ENCODE measurements at places on chromosomes 7 and 10. TPM values are rescaled to one million over a fixed set of nuclear protein-coding genes. Genes with fewer than 3 reads are reported as not detected.
A peak's percentile ranks its signal among the peaks of the same experiment; 100 is the strongest.

Gene AMPH
- 9.4 TPM for total RNA-seq

Gene CYP2E1
- total RNA-seq: 7.1 TPM

Gene HHEX
- not detected for total RNA-seq

Gene IFRD1
- 168 TPM for total RNA-seq

Gene OPN1SW
- total RNA-seq: not detected

Gene OR9A2
- total RNA-seq: not detected

Gene ZNF467
- 1.4 TPM for total RNA-seq

DNA sequence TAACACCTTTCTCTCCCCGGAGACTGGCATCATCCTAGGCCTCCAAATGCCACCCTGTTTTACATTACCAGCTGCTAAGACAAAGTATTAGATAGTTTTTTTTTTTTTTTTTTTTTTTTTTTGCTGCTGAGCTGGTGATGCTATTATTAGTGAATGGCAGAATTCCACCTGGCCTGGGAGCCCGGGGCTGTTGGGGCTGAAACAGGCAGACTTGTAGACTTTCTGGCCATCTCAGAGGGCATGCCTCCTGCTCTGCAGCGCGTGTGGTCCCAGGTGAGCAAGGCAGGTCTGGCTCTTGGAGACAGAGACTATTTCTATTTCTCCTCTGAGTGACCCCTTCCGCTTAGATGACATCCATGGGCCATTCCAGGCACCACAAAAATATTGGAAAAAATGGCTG lies 104.2 kb downstream of the EMX2 start:
- no peak overlapping the region for H3K27ac ChIP-seq
- no peak overlapping the region for H3K4me3 ChIP-seq
- DNase-seq: no peak
- H3K36me3 ChIP-seq: peaks cover 5% of the 10 kb centered on the region
- H3K4me1 ChIP-seq: peaks cover 8% of the 10 kb centered on the region

DNA sequence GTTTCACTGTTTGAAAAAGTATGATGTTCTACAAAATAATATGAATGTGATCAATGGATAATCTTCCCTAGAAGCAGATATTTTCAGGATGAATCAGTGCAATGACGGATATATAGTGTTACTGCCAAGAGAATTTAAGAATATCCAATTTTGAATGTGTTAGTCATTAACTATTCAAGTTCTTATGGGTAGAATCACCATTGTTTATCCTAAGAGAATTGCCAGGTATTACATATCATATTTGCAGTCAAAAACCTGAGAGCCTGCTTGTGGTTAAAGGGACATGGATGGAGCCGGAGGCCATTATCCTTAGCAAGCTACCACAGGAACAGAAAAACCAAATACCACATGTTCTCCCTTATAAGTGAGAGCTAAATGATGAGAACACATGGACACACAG lies 26.9 kb downstream of the AHR start:
- no peaks in the 10 kb centered on the region for H3K4me1 ChIP-seq
- no peak overlapping the region for H3K4me3 ChIP-seq
- no peaks in the 10 kb centered on the region for H3K36me3 ChIP-seq
- no peak for DNase-seq
- H3K27me3 ChIP-seq: no peaks in the 10 kb centered on the region

DNA sequence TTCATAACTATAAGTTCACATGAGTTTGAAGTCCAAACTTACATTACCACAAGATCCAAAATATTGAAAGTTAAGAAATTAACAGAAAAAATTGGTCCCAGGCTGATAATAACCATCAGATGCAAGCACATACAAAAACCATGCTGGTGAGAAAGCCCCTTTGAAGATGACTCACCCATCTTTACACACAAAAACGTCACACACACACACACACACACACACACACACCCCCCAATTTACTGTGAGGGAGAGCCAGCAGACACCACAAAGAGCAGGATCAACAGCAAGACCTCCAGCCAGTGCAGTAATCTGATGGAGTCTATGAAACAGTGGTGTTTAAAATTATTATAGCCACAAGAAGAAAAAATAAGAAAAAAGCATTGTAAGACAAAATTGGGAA lies 50.1 kb upstream of the DRGX start:
- peaks cover 15% of the 10 kb centered on the region for H3K36me3 ChIP-seq
- DNase-seq: no peak
- no peaks in the 10 kb centered on the region for H3K4me1 ChIP-seq
- H3K4me3 ChIP-seq: no peak overlapping the region

GRCh38 chr10:80131499-80131901 lies 1.0 kb upstream of the PLAC9 start:
- peaks cover 5% of the 10 kb centered on the region for H3K27me3 ChIP-seq
- peak overlapping the region; percentile 65 for H3K4me3 ChIP-seq
- no peak overlapping the region for H3K27ac ChIP-seq

DNA sequence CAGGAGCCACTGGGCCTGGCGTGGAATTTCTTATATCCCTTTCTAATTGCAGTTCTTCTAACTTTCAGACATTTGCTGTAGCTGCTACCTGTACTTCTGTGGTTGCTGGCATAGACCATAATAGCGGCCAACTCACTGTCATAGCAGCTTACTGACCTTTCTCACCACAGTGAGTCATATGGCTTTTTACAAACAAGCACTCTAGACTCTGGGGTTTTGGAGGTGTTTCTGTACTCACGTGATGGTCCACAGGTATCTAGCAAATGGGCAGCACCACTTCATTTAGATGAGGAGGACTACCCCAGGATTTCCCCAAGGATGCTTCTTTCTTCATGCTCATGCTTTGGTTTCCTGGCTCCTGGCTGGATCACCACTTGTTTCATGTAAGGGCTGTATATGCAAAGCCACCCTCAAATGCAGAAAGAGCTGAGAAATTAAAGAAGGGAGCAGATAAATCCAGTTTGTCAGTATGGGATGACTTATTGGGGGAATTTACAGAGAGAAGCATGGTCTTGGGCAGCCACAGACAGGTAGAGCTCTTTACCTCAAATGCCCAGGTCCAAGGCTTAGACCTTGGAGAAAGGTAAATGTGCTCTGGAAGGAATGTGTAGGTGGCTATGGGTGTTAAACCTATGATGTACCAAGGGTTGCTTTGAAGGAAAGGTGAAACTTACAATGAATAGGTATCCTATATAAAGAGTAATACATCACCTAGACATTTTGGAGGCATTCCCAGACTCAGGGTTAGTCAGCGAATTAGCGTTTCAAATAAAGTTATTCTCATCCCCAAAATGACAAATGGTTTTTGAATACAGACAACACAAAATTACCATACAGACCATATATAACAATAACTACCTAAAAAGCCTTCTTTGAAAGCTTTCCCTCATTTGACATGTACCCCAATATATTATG lies 15.9 kb upstream of the SLC25A16 start:
- no peaks in the 10 kb centered on the region for H3K4me1 ChIP-seq
- H3K27ac ChIP-seq: no peak overlapping the region
- no peak overlapping the region for H3K4me3 ChIP-seq
- no peaks in the 10 kb centered on the region for H3K27me3 ChIP-seq

- H3K27me3 ChIP-seq: peaks cover 11% of the 10 kb centered on the region
- DNase-seq: peak; percentile 68
- H3K27ac ChIP-seq: no peak overlapping the region
- H3K4me3 ChIP-seq: peak overlapping the region; percentile 89
- H3K36me3 ChIP-seq: no peaks in the 10 kb centered on the region
Measured at GRCh38 chr7:23469150-23469960, 936 bp downstream of the IGF2BP3 start.

GRCh38 chr7:135260930-135261721 lies 27.5 kb downstream of the STRA8 start:
- H3K36me3 ChIP-seq: peaks cover 4% of the 10 kb centered on the region
- peaks cover 2% of the 10 kb centered on the region for H3K27me3 ChIP-seq
- DNase-seq: no peak
- peak overlapping the region; percentile 58 for H3K4me3 ChIP-seq
- peak overlapping the region; percentile 62 for H3K27ac ChIP-seq

DNA sequence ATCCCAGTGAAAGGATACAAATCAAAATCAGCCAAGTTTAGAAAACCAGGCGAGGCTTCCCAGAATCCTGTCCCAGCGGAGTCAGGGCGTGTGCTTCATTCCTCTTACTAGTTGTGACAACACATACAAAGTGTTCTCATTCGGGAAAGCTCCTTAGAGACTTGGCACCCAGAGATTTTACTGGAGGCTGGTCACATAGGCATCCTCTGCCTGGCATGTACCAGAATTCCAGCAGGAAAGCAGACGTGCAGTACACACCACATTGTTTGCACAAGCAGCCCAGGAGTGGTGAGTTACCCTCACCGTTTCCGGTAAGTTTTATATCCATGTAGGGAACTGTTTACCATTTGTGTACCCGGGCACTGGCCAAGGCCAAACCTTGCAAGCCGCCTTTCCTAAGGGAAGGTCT lies 34.9 kb downstream of the MMRN2 start:
- no peak overlapping the region for H3K4me3 ChIP-seq
- no peaks in the 10 kb centered on the region for H3K4me1 ChIP-seq
- peaks cover 7% of the 10 kb centered on the region for H3K36me3 ChIP-seq
- peaks cover 1% of the 10 kb centered on the region for H3K27me3 ChIP-seq

GRCh38 chr7:73341877-73342276 lies 13.9 kb downstream of the FKBP6 start:
- H3K4me1 ChIP-seq: peaks cover 3% of the 10 kb centered on the region
- H3K27ac ChIP-seq: no peak overlapping the region
- H3K4me3 ChIP-seq: no peak overlapping the region
- no peaks in the 10 kb centered on the region for H3K36me3 ChIP-seq
- no peaks in the 10 kb centered on the region for H3K27me3 ChIP-seq

GRCh38 chr7:47277321-47277781 lies 304.6 kb downstream of the TNS3 start:
- H3K36me3 ChIP-seq: peaks cover 4% of the 10 kb centered on the region
- peaks cover 3% of the 10 kb centered on the region for H3K4me1 ChIP-seq
- H3K27me3 ChIP-seq: peaks cover 2% of the 10 kb centered on the region
- DNase-seq: no peak

DNA sequence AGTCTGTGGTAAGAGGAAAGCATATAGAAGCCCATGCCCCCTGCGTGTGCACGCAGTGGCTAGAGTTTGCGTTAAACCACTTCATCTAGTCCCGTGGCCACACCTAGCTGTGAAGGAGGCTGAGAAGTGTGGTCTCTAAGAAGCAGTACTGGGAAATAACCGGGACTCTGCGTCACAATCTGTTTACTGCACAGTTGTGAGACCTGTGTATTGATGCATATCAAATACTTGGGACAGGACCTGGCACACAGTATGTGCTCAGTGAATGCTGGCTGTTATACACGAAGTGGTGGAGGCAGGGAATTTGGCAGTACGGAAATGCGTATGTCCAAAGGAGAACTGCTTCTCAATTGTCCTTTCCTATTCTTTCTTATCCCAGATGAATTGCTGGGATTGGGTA lies 149.5 kb downstream of the ARHGAP21 start:
- H3K36me3 ChIP-seq: peaks cover 6% of the 10 kb centered on the region
- no peak overlapping the region for H3K27ac ChIP-seq
- DNase-seq: no peak
- H3K4me3 ChIP-seq: no peak overlapping the region
- H3K4me1 ChIP-seq: peaks cover 4% of the 10 kb centered on the region

DNA sequence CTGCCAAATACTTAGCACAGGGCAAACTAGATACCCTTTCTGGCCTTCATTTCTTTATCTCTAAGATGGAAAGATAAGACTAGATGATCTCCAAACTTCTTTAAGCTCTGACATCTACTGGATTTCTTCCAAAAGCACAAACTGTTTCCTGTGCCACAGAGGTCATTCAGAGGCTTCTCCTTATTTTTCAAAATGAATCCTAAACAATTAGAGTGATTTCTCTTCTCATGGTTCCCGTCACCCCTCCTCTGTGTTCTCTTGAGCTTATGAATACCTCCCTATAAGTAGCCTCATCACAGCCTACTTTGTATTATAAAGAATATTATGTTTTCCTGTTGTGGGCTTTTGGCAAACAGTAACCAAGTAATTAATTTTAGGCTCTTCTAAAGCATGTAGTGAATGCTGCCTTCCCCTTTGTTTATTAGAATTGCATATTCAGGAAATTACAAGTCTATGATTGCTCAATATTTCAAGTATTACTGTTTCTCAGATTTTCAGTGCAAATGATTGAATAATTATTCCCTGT lies 179.5 kb downstream of the REEP3 start:
- H3K36me3 ChIP-seq: peaks cover 3% of the 10 kb centered on the region
- no peak overlapping the region for H3K27ac ChIP-seq
- H3K27me3 ChIP-seq: no peaks in the 10 kb centered on the region
- no peak for DNase-seq

- peak overlapping the region; percentile 29 for H3K27ac ChIP-seq
- H3K27me3 ChIP-seq: peaks cover 5% of the 10 kb centered on the region
- no peak overlapping the region for H3K4me3 ChIP-seq
- H3K4me1 ChIP-seq: peaks cover 6% of the 10 kb centered on the region
Measured at GRCh38 chr10:3265088-3265487, 92.5 kb upstream of the PITRM1 start.

GRCh38 chr10:49269523-49269922 lies 29.4 kb upstream of the C10orf71 start:
- no peak for DNase-seq
- H3K4me3 ChIP-seq: no peak overlapping the region
- H3K36me3 ChIP-seq: peaks cover 29% of the 10 kb centered on the region
- no peak overlapping the region for H3K27ac ChIP-seq

Data from glutamatergic neuron (in vitro differentiated cells).